Stomach (tissue), 19 donors: ENCODE measurements at places on chromosomes 5 and 9. TPM values are rescaled to one million over a fixed set of nuclear protein-coding genes. Genes with fewer than 3 reads are reported as not detected.

DNA sequence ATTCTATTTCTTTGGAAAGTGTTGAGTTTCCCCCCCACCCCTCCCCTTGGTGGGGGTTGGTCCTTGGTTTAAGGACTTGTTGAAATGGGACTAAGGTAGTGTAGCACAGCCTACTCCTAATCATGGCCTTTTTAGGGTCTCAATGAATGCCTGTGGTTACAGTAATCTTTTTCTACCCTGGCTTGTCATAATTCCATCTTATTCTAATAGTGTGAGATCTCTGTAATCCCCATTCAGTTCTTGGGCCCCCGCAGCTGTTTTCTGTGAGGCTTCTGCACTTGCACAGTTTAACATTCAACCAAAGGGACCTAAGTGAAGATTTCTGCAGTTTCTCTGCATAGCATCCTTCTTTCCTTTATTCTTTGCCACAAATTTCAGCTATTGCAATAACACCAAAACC is 30.7 kb downstream of the TNFSF15 start:
- DNase-seq: no peak

- DNase-seq: no peak
These were observed 244.0 kb downstream of the EPB41L4A start for GRCh38 chr5:112174959-112175594.

DNA sequence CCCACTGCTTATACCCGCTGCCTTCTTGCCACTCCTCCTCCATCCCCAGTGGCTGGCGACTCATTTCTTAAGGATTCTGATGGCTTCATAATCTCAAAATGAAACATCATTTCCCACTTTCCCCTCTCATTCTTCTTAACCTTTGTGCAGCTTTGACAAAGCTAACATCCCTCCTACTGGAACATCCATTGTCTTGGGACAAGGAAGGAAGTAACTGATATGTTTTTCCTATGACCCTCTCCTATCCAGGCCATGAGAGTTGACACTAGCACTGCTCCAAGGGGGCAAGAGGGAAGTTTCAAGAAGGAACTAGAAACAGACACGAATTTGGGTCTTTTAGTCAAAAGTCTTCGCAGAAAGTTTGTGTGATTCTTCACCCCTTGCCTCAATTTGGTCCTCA is 71.7 kb upstream of the SNX2 start:
- DNase-seq: no peak

GRCh38 chr9:99024959-99025358 is 80.0 kb upstream of the TGFBR1 start:
- no peak for DNase-seq

DNA sequence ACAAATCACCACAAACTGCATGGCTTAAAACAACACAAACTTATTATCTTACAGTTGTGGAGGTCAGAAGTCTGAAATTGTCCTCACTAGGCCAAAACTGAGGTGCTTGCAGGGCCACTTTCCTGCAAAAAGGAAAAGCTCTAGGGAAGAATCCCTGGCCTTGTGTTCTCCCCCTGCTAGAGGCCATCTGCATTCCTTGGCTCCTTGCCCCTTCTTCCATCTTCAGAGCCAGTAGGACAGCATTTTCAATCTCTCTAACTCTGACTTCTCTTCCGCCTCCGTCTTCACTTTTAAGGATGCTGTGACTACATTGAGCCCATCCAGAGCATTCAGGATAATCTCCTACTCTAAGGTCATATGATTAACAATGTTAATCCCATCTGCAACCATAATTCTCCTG is 236.6 kb downstream of the CDK5RAP2 start:
- no peak for DNase-seq

GRCh38 chr9:7671847-7672246 is 127.7 kb downstream of the DMAC1 start:
- no peak for DNase-seq

Gene TRPM6
- total RNA-seq: 12.3 TPM

Gene LMX1B
- not detected for total RNA-seq
